ENCODE measurements at places on chromosomes 4 and X. TPM values are rescaled to one million over a fixed set of nuclear protein-coding genes. Genes with fewer than 3 reads are reported as not detected.

GRCh38 chr4:73725985-73726384 lies 14.4 kb upstream of the CXCL8 start:
- no peaks in the 10 kb centered on the region for H3K27me3 ChIP-seq
- no peak overlapping the region for H3K27ac ChIP-seq
- no peak overlapping the region for H3K4me3 ChIP-seq

DNA sequence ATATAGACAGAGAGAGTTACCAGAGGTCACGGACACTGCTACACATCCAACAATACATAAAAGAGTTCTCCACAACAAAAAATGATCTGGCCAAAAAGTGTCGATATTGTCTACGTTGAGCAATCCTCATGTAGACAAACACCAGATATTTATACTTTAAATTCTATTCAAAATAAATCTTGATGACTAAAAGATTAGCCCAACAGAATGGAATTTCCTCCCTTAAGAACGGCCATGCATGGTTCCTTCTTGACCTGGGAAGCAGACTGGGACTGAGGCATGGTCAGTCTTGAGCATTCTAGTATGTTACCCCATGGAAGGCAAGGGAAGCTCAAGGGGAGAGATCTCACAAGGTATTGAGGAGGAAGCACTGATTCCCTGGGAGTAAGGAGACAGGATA lies 43.5 kb downstream of the LHFPL1 start:
- H3K4me1 ChIP-seq = no peaks in the 10 kb centered on the region
- H3K4me3 ChIP-seq = no peak overlapping the region
- H3K27me3 ChIP-seq = no peaks in the 10 kb centered on the region
- H3K36me3 ChIP-seq = no peaks in the 10 kb centered on the region

- H3K27me3 ChIP-seq = no peaks in the 10 kb centered on the region
- no peak for DNase-seq
- no peaks in the 10 kb centered on the region for H3K4me1 ChIP-seq
- no peak overlapping the region for H3K27ac ChIP-seq
Observed at GRCh38 chr4:51943221-51943620, 76.9 kb downstream of the LRRC66 start.

- no peak overlapping the region for H3K4me3 ChIP-seq
- no peak for DNase-seq
- no peak overlapping the region for H3K27ac ChIP-seq
- no peaks in the 10 kb centered on the region for H3K4me1 ChIP-seq
- no peaks in the 10 kb centered on the region for H3K36me3 ChIP-seq
Observed at GRCh38 chrX:23939203-23939602, 31.4 kb downstream of the CXorf58 start.

DNA sequence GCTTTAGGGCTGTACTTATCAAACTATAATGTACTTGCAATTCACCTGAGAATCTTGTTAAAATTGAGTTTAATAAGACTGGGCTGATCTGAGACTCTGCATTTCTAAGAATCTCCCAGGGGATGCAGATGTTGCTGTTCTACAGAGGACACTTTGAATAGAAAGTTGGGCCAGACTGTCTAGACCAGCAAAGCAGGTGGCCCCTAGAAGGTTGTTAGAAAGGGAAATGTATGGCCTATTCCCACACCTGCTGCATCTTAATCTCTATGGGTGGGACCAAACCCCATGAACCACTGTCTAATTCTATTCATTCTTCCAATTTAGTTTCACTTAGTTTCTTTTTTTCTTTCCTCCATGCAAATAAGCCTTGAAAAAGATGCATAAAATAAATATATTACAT lies 413.2 kb upstream of the TECRL start:
- H3K36me3 ChIP-seq = no peaks in the 10 kb centered on the region
- H3K4me1 ChIP-seq = no peaks in the 10 kb centered on the region
- no peaks in the 10 kb centered on the region for H3K27me3 ChIP-seq
- DNase-seq = no peak

GRCh38 chr4:86961605-86962295 lies 26.9 kb downstream of the AFF1 start:
- DNase-seq = no peak
- H3K36me3 ChIP-seq = no peaks in the 10 kb centered on the region
- no peaks in the 10 kb centered on the region for H3K4me1 ChIP-seq
- H3K27ac ChIP-seq = no peak overlapping the region
- H3K4me3 ChIP-seq = no peak overlapping the region

DNA sequence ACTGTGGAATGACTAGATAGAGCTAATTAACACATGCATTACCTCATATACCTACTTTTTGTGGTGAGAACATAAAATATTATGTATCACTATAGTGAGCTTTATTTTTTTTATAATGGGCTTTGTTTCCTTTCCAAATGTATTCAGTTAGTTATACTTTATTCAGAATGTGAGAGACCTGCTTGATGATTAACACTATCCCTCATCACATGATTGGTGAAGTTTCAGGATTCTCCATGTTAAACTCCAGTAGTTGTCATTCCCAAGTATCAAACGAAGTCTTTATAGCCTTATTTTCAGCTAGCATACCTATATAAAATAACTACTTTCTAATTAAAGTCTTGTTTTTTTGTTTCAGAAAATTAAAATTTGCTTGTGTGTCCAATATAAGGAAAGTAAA lies 8.8 kb downstream of the ZXDA start:
- DNase-seq = no peak
- no peaks in the 10 kb centered on the region for H3K4me1 ChIP-seq
- H3K27ac ChIP-seq = no peak overlapping the region
- H3K4me3 ChIP-seq = no peak overlapping the region
- H3K36me3 ChIP-seq = no peaks in the 10 kb centered on the region
- H3K27me3 ChIP-seq = no peaks in the 10 kb centered on the region

- no peak overlapping the region for H3K27ac ChIP-seq
- no peaks in the 10 kb centered on the region for H3K27me3 ChIP-seq
- DNase-seq = no peak
- no peaks in the 10 kb centered on the region for H3K36me3 ChIP-seq
Observed at GRCh38 chr4:126664839-126665238, 967.9 kb upstream of the INTU start.

STAP1 gene
- 9.9 TPM for polyA plus RNA-seq

NOX1 gene
- polyA plus RNA-seq = not detected

MAGEA2 gene
- polyA plus RNA-seq = not detected

CLCN4 gene
- polyA plus RNA-seq = 0.02 TPM
